ENCODE measurements at places on chromosomes 12 and 14.

GRCh38 chr12:43694879-43695278, 63.7 kb downstream of the PUS7L start:
- DNase-seq = no peak

DNA sequence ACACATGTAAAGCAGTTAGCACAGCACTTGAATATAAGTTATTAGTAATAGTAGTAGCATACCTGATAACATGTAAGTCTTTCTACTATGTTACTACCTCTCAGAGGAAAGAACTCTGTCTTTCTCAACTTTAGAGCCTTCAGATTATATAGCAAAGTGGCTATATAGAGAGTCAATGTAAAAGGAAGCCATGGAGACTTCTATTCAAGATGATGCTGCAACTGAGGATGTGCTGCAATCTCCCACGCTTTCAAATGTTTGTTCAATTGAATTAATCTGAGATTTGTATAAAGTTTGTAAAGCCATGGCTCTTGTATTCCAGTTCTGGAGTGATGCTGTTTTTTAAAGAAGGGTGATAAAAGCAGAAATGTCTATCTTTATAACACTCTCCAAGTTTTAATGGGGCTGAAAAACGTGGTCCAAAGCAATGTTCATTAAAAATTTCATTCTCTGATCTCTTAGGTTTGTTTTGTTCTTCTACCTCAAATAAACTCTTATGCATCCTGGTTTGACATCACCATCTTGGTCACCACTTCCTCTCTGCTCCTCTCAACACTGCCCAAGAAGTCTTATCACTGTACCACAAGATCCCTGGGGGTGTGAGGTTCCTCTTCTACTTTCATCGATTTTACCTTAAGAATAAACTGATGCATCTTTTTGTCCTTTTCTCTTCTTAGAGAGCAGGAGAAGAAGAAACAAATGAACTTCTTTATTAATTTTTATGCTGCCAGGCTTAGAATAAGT, 40.6 kb downstream of the C12orf42 start:
- DNase-seq = no peak

DNA sequence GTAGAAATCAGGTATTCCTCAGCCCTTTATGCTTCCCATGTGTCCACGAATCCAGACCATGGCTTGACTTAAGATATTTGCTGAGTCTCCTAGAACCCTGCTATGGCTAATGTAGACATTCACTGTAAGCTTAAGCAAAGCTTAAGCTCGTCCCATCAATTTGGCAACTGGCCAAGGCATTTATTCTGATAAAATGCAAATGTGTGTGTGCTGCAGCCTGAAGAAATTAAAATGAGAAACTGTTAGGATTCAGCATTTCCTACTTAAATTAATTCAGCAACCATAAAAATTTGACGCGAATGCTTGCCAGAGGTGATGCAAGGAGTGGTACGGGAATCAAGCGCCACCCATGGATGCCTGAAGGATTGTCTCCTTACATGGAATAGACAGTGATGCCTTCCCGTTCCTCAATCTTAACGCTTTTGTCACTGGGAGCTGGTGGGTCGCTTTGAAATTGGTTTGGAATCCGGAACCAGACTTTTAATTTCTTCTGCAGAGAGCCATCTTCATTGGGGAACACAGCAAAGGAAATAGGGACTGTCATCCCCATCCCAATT, 13.2 kb downstream of the HEBP1 start:
- no peak for DNase-seq

GRCh38 chr14:55139696-55140509, 10.9 kb downstream of the LGALS3 start:
- DNase-seq = no peak

DNA sequence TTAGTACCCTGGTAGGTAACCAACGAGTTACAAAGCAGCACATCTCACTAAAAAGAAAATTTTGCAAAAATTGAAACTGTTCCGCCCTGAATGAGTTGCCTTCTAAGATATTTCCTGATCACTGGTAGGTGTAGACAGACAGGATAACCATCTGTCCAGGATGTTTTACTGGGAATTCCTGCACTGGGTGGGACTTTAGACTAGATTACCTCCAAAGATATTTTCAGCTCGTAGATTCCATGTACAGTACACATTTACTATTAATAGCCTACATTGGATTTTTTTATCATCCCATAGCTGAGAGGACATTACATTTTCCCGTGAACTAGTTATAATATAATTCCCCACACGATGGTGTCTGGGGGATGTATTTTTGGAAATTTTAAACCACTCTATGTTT, 139.6 kb downstream of the DYRK2 start:
- no peak for DNase-seq

GRCh38 chr12:633731-634130, 29.5 kb downstream of the NINJ2 start:
- DNase-seq = no peak

DNA sequence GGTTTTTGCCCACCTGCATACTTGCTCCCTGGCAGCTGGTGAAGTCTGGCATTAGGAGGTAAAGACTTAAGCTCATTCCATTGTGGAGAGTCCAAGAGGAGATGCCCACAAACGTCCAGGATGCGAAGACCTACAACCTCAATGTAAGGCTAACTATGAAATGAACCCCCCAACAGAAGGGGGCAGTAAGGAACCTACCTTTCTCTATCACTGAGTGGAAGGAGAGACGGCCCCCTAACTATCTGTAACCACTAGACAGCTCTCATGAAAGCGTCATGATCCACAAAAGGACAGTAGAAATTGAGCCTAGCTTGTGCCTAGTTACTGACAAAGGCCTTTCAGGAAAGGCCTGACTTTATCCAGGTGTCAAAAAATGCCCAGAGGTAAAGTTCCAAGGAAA, 55.3 kb downstream of the ZFYVE21 start:
- DNase-seq = no peak

DNA sequence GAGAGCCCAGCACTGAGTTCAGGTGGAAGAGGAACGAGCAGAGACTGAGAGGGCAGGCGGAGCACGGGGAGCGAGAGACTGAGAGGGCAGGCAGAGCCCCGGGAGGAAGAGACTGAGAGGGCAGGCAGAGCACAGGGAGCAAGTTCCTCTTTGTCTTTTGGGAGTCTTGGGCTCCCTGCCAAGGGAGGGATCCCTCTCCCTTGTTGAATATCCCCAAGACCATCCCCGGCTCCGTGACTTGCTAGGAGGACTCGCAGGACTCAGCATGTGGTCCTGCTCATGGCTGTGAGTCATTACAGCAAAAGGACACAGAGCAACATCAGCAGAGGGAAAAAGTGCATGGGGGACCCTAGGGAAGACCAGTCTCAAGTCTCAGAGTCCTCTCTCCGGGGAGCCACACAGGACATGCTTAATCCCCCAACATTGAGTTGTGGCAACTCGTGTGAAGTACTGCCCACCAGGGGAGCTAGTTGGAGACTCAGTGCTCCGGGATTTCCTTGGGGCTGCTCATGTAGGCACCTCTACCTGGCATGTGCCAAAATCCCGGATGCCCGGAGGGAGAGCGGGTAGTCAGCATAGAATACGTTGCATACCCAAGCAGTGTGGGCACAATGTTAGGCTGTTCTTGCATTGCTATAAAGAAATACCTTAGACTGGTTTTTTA, 81.0 kb downstream of the CCDC92 start:
- DNase-seq = no peak

GRCh38 chr12:116492703-116493324, 66.4 kb upstream of the MAP1LC3B2 start:
- no peak for DNase-seq

GRCh38 chr14:99280852-99281251, 8.9 kb upstream of the BCL11B start:
- no peak for DNase-seq

- DNase-seq = no peak
Observed at GRCh38 chr14:91898372-91898771, 31.0 kb upstream of the TC2N start.

- no peak for DNase-seq
Observed at GRCh38 chr14:75223664-75224154, 47.3 kb upstream of the TMED10 start.
